AG10803 (cell line): ENCODE measurements at places on chromosomes 2 and 18.
A peak's percentile ranks its signal among the peaks of the same experiment; 100 is the strongest.

- peak; percentile 84 for DNase-seq
Measured at GRCh38 chr18:46260016-46260878, 156.1 kb downstream of the HAUS1 start.

- DNase-seq: no peak
Measured at GRCh38 chr2:66850376-66850775, 415.5 kb downstream of the MEIS1 start.

DNA sequence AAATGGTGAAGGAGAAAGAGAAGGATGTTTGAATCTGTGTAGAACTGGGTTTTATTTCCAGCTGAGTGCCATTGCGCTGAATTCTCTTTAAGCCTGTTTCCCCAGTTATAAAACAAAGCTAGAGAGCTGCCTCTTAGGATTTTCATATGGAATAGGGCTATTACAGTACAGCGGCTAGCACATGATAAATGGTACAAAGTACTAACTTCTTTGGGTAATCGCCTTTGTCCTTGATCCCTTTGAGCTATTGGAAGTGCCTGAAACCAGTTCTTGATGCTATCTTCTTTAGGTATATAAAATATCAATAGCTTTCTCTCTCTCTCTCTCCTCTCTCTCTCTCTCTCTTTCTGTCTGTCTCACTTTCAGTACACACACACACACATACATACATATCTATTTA lies 71.3 kb downstream of the SOX11 start:
- DNase-seq: no peak

DNA sequence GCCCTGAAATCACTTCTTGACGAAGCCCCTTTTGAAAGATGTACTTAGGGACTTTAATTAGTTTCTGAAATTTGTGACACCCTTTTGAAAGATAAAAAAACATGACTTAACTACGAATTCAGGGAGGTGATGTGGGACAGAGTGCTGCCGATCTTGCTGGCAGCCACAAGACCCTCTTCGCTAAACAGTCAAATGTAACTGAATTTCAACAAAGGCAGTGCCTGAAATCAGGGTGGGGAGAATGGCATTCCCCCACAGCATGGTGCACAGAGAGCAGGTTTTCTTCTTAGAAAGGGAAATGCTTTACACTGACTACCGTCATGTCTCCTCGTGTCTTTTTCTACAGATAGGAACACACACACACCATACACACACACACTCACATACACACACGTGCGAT lies 640.2 kb upstream of the POU3F3 start:
- DNase-seq: no peak

- no peak for DNase-seq
Measured at GRCh38 chr2:643334-643733, 33.9 kb downstream of the TMEM18 start.

- no peak for DNase-seq
Measured at GRCh38 chr2:129896226-129897100, 83.0 kb upstream of the RAB6C start.

DNA sequence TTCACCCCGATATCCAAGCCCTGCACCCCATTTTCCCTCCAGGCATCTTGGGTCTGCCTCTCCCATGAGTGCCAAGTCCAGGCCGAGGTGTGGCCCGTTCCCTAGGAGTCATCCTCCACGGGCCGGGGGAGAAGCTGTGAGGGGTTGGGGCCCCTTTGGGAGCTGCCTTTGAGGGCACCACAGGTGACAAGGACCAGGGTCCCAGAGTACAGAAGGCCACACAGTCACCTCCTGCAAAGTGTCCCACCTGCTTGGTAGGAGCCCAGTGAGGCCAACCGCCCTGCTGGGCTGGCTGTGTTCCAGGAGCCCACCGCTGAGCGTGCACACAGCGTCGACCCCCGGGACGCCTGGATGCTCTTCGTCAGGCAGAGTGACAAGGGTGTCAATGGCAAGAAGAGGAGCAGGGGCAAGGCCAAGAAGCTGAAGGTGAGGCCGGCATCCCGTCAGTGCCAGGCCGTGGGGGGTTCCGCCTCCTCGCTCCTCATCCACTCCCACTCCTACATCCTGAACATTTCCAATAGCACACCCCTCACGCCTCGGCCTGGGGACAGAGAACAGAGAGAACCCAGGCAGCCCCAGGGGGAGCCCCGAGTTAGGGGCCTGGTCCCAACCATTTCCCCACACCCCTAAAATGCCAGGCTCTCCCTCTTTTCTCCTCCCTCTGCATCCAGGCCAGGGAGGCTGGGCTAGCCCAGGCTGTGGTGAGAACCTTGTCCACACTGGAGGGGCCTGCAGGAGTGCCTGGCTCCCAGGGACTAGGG lies 2.7 kb downstream of the ERFE start:
- no peak for DNase-seq
